ENCODE measurements at places on chromosomes 1 and 21.

DNA sequence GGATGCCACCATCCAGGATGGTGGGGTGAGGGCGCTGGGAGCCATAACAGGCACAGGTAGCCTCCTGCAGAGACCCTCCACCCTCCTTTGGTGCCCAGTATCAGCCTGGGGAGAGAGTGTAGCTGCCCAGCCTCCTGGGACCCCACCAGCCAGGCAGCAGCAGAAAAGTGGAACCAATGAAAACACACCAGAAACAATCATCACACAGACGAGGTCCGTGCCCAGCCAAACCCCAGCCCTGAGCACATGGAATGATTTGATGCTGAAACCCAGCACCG lies 285.1 kb downstream of the PTPRU start:
- H3K4me1 ChIP-seq: no peaks in the 10 kb centered on the region
- H3K4me3 ChIP-seq: no peak overlapping the region
- no peak for DNase-seq
- H3K27ac ChIP-seq: no peak overlapping the region
- H3K36me3 ChIP-seq: no peaks in the 10 kb centered on the region
- peaks cover 15% of the 10 kb centered on the region for H3K27me3 ChIP-seq

GRCh38 chr1:196409586-196409985 lies 198.7 kb downstream of the KCNT2 start:
- H3K27ac ChIP-seq: no peak overlapping the region
- H3K4me1 ChIP-seq: no peaks in the 10 kb centered on the region
- no peaks in the 10 kb centered on the region for H3K36me3 ChIP-seq
- no peak for DNase-seq
- no peaks in the 10 kb centered on the region for H3K27me3 ChIP-seq

- H3K36me3 ChIP-seq: no peaks in the 10 kb centered on the region
- H3K27ac ChIP-seq: no peak within 1 kb of the TSS
- peaks cover 8% of the 10 kb centered on the region for H3K4me1 ChIP-seq
- H3K27me3 ChIP-seq: peaks cover 17% of the 10 kb centered on the region
- no peak for DNase-seq
- H3K4me3 ChIP-seq: peak within 1 kb of the TSS; percentile 33
These were observed at the start of gene NES for GRCh38 chr1:156676820-156677615. NES (minus strand) TSS chr1:156677407; CDS start chr1:156677264, 143 bp downstream.

GRCh38 chr1:160850993-160851392 lies 11.7 kb downstream of the CD244 start:
- no peak overlapping the region for H3K4me3 ChIP-seq
- H3K36me3 ChIP-seq: no peaks in the 10 kb centered on the region
- no peaks in the 10 kb centered on the region for H3K4me1 ChIP-seq
- H3K27me3 ChIP-seq: peaks cover 5% of the 10 kb centered on the region
- H3K27ac ChIP-seq: no peak overlapping the region
- no peak for DNase-seq

- no peaks in the 10 kb centered on the region for H3K36me3 ChIP-seq
- H3K27me3 ChIP-seq: peaks cover 22% of the 10 kb centered on the region
- H3K27ac ChIP-seq: no peak overlapping the region
- DNase-seq: no peak
These were observed 20.0 kb upstream of the TACSTD2 start for GRCh38 chr1:58597076-58597475.

GRCh38 chr1:234898455-234899033 lies 230.1 kb downstream of the TOMM20 start:
- H3K36me3 ChIP-seq: no peaks in the 10 kb centered on the region
- no peaks in the 10 kb centered on the region for H3K27me3 ChIP-seq
- no peak overlapping the region for H3K27ac ChIP-seq

- no peaks in the 10 kb centered on the region for H3K27me3 ChIP-seq
- H3K4me3 ChIP-seq: no peak overlapping the region
- DNase-seq: no peak
- no peak overlapping the region for H3K27ac ChIP-seq
- H3K4me1 ChIP-seq: peaks cover 13% of the 10 kb centered on the region
These were observed 9.1 kb downstream of the SCYL3 start for GRCh38 chr1:169884634-169885033.

DNA sequence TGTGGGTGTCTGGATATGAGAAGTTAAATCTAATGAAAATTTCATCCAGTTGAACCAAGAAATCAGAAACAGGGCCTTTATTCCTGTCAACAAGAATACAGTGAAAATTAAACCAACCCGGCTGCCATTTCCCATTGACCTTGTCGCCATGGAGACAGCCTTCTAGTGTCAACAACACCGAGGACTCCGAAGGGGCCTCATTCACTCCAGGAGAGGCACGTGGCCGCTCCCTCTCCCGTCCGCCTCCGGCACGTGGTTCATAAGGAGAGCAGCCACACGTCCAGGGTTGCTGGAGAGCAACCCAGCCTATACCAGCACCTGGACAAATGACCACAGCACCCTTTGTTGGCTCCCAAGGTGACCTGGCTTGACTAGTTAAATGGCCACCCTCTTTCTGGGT lies 120.3 kb upstream of the VAMP3 start:
- H3K36me3 ChIP-seq: no peaks in the 10 kb centered on the region
- H3K27ac ChIP-seq: no peak overlapping the region
- peaks cover 11% of the 10 kb centered on the region for H3K27me3 ChIP-seq

DNA sequence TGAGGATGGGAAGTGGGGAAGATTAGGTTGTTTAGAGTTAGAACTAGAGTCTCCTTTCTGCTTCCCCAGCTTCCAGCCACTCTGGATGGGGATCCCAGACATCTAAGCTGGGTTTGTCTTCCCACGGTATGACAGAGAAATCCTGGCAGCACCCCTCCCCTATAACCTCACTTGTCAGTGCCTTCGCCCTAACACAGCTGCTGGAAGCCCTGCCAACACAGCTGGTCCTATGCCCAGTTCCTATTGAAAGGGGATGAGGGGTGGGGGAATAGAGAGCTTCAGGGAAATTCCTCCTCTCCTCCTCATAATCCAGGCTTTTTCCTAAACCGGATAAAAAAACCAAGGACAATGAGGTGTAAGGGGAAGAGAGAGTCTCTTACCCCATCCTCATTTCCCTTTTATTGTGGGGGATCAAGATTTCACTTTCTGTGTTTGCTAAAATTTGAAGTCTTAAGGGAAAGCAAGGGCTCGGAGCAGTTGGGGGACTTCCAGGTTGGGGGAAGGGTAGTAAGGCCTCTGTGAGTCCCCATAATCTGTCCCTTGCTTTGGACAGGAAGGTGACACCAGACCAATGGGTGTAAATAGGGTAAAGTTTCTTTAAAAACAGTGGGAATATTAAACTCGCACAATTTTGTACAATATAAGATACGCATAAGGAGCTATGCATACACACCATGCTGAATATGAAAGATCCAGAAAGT lies 590 bp downstream of the TMOD4 start:
- H3K4me1 ChIP-seq: no peaks in the 10 kb centered on the region
- no peak for DNase-seq
- H3K4me3 ChIP-seq: no peak overlapping the region
- H3K27me3 ChIP-seq: no peaks in the 10 kb centered on the region

DNA sequence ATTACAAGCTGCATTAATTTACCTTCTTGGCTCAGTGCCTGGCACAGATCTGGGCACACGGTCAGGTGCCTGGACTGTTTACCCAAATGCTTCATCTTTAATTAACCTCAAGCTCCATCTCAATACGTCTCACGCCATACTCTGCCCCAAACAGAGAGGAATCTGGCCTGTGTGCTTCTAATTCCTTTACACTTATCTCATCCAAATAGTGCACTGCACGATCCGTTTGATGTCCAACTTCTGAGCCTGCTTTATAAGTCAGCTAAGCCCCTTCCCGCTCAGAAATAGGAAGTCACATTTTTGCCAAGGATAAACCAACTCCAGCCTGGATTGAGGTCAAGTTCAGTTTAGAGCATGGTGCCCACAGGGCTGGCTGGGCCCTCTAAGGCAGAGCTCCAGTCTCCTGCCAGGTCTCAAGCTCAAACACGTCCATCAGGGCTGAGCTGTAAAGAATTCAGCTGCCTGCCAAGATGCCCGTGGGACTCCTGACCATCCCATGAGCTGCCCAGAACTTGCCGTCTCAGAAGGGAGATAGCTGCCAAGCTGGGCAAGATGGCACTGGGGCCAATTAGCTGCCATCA lies 233.5 kb downstream of the TRABD2B start:
- H3K4me3 ChIP-seq: no peak overlapping the region
- no peak for DNase-seq
- peaks cover 13% of the 10 kb centered on the region for H3K27me3 ChIP-seq
- H3K27ac ChIP-seq: no peak overlapping the region
- no peaks in the 10 kb centered on the region for H3K36me3 ChIP-seq

- H3K36me3 ChIP-seq: no peaks in the 10 kb centered on the region
- no peak overlapping the region for H3K27ac ChIP-seq
- no peak for DNase-seq
- no peak overlapping the region for H3K4me3 ChIP-seq
- no peaks in the 10 kb centered on the region for H3K27me3 ChIP-seq
These were observed 151.4 kb downstream of the PTGER3 start for GRCh38 chr1:70896224-70896623.

DNA sequence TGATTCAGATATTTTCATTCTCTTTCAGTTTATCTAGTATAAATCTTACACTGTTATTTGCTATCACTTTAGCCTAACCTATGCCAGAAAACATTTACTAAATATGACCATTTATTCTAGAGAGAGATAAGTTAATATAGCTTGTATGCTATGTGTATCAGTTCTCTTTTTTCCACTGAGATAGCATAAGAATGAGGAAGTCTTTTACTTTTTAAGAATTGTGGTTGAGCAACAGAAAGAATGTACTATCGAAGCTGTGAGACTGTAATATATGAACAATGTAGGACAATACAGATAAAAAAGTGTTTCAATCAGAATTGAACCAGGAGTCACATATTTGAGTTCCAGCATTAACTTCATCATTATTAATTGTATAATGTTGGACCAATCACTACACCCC lies 479.9 kb upstream of the PLXNA2 start:
- peaks cover 2% of the 10 kb centered on the region for H3K27me3 ChIP-seq
- H3K36me3 ChIP-seq: peaks cover 2% of the 10 kb centered on the region
- H3K27ac ChIP-seq: no peak overlapping the region
- no peaks in the 10 kb centered on the region for H3K4me1 ChIP-seq
- DNase-seq: no peak
- H3K4me3 ChIP-seq: no peak overlapping the region

DNA sequence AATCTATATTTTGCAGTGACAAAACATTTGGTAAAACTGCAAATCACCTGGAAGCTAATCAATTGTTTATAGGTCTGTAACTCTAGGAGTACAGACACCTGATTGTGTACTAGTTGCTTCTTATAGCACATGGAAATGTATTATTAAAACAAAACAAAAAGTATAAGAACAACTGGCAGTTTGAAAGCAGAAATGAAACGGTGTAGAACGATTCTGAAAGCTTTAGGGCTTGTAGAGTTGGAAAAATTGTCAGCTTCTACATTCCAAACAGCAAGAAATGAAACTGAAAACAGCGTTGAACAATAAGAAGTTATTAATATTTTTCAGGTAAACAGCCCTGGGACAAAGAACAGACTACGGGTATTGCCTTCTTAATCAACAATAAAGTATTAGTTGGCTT lies 273.3 kb downstream of the OLFM3 start:
- DNase-seq: no peak
- no peak overlapping the region for H3K4me3 ChIP-seq
- H3K27me3 ChIP-seq: no peaks in the 10 kb centered on the region
- no peaks in the 10 kb centered on the region for H3K4me1 ChIP-seq
- no peaks in the 10 kb centered on the region for H3K36me3 ChIP-seq

DNA sequence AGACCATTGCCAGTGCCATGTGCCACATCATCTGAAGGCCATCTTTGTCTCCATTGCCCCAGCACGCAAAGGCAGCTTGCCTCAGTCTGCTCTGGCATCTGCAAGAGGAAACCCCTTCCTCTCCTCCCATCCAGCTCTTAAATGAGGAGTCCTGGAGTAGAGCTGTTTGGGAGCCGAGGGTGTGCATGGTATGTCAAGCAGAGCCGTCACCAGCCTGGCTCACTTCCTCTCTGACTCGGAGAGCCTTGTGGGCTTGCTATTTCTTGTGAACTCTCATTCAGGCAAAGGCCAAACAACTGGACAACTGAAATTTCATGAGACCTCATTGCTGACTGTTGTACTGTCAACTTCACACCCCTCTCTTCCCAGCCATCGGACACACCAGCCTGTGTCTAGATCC lies 143.9 kb downstream of the SIPA1L2 start:
- no peak overlapping the region for H3K4me3 ChIP-seq
- no peaks in the 10 kb centered on the region for H3K4me1 ChIP-seq
- H3K27ac ChIP-seq: no peak overlapping the region
- H3K36me3 ChIP-seq: no peaks in the 10 kb centered on the region
- no peak for DNase-seq
- H3K27me3 ChIP-seq: peaks cover 1% of the 10 kb centered on the region

GRCh38 chr1:46136711-46137110 lies 4.3 kb upstream of the PIK3R3 start:
- no peak for DNase-seq
- H3K36me3 ChIP-seq: no peaks in the 10 kb centered on the region
- H3K27ac ChIP-seq: no peak overlapping the region

DNA sequence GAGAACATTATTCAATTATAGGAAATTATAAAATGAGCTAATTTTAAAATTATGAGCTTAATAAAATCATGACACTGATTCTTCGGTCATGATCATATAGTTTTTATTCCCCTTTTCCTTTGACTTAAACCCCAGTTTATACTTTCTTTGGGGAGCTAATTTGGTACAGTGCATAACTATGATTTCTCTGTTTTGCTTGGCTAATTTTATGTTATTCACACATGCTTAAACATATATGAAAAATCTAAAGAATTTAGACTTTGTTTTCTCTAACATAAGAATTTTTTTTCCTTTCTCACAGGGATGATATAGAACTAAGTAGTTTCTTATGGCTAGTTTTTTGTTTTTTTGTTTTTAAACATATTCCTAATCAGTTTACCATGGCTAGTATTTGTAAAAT lies 52.5 kb downstream of the STXBP3 start:
- peaks cover 37% of the 10 kb centered on the region for H3K36me3 ChIP-seq
- peak overlapping the region; percentile 88 for H3K27ac ChIP-seq
- no peak overlapping the region for H3K4me3 ChIP-seq
- no peaks in the 10 kb centered on the region for H3K4me1 ChIP-seq
- H3K27me3 ChIP-seq: no peaks in the 10 kb centered on the region

GRCh38 chr1:204465546-204466415 lies 28.8 kb downstream of the PIK3C2B start:
- H3K4me3 ChIP-seq: peak overlapping the region; percentile 38
- peaks cover 29% of the 10 kb centered on the region for H3K36me3 ChIP-seq
- no peaks in the 10 kb centered on the region for H3K27me3 ChIP-seq
- peaks cover 69% of the 10 kb centered on the region for H3K4me1 ChIP-seq
- peak overlapping the region; percentile 80 for H3K27ac ChIP-seq
- DNase-seq: no peak
